ENCODE measurements at places on chromosomes 3 and 15.

DNA sequence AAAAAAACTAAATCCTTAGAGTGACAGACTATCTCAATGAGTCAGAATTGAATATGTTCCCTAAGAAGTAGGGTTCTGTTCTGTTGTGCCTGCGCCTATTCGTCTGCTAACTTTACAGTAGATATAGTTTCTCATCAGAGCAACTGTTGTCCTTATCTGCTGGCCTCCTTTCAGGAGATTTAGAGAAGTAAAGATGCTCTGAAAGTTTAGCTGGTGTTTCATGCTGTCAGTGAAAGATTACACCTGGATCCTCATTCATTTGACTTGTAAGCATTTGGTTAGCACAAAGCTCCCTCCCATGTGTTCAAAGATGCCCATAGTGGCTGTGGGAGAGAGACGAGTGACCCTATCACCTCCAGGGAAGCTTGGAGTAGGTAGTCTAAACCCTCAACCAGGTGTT is 35.0 kb downstream of the SUCNR1 start:
- DNase-seq, result no peak

DNA sequence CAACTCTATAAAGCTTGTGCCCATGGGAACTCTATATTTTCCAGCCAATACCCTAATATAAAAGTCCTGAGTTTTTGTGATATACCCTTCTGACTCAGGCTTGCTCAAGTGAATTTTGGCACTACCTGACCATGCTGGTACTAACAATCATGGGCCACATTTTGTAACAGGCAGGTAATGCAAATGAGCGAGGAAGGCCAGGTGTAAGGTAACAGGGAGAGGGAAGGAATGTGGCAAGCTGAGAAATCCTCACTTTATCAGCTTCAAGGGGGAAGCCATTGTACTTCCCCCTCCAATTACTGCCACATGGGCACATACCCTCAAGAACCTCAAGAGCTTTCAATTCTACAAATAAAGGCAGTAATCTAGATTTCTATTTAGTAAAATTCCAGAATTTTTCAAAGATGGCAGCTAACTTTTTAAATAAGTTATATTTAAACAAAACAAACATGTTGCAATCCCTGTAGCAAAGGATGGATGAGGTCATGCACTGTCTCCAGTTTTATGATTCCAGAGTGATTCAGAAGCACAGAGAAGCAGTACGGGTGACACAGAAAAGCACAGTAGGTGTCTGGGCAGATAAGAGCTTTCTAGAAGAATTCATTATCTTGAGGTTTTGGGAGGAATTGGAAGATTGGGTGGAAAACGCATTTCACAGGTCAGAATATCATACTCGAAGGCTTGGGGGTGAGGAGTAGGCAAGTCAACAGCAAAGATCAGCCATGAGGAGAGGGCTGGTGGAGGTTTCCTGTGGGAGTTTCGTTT is 87.6 kb downstream of the FOXP1 start:
- peak; percentile 16 for DNase-seq

DNA sequence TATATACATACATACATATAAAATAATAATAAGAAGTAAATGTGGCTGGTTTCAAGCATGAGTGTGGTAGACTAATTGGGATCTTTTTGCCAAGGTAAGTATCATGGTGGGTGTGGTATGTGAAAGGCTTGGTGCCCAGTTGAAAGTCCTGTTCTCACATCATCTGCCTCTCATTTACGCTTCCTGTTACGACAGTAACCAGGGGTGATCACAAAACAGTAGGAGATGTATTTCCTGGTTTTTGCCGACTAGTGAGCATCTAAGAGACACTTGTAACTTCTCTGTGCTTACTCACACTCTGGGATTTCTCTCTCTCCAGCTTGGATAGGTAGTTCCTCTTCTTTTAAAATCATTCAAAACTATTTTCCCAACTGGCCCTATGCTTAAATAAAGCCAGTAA is 1028.3 kb upstream of the NR2F2 start:
- DNase-seq, result no peak

DNA sequence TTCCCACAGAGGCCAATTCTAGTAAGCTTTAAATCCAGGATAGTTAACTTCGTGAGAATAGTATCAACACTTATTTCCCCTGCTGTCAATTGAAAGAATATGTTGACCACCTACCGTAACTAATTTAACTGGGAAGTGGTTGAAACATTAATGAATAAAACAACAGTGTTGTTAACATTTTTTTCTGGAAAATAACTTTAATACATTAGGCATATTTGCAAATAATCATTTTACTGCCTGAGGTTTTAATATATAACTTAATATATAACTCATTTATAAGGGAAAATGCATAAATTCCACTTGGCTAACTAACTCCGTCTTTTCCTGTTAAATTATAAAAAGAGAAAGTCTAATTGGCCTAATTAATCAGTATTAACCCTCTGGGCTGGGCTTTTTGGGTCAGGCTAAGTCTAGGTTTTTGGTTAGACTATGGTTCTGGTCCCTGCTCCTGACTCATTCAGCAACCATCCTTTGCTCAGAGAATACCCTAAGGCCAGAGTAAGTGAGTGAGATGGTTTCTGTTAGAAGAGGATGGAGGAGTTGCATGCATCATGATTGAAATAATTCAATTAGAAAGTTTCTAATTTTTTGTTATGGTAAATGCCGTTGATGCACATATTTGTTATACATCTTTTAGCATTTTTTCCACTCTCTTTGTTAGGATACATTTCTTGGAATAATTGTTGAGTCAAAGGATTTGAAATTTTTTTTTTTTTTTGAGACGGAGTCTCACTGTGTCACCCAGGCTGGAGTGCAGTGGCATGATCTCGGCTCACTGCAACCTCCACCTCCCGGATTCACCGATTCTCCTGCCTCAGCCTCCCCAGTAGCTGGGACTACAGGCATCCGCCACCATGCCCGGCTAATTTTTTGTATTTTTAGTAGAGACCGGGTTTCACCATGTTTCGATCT is 10.8 kb upstream of the SKIL start:
- no peak for DNase-seq

GRCh38 chr3:105801397-105801796 is 67.4 kb downstream of the CBLB start:
- no peak for DNase-seq
